ENCODE measurements at places on chromosomes 4 and X.

DNA sequence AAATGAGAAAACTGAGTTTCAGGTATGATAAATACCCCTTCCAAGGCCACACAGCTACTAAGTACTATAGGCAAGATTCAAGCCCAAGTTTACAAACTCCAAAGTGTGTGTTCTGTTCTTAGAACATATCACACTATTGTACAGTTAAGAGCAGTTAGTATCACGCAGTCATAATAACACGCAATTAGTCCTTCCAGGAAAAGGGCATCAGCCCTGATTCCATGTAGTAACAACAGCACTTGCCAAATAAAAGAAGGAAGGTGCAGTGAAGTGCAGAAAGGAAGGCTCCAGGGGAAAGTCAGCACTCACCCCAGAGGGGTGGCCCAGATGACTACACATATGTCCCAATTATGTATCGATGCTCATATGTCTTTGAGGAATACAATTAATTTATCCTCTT lies 4.4 kb downstream of the TASL start:
- DNase-seq: no peak

GRCh38 chr4:149634368-149634767 lies 181.3 kb downstream of the IQCM start:
- no peak for DNase-seq

- no peak for DNase-seq
Measured at GRCh38 chr4:99891351-99891750, 2.9 kb downstream of the LAMTOR3 start.

- no peak for DNase-seq
Measured at GRCh38 chr4:92566269-92566668, 262.5 kb downstream of the GRID2 start.

GRCh38 chrX:110145854-110146253 lies 142.9 kb downstream of the TMEM164 start:
- peak; percentile 32 for DNase-seq

DNA sequence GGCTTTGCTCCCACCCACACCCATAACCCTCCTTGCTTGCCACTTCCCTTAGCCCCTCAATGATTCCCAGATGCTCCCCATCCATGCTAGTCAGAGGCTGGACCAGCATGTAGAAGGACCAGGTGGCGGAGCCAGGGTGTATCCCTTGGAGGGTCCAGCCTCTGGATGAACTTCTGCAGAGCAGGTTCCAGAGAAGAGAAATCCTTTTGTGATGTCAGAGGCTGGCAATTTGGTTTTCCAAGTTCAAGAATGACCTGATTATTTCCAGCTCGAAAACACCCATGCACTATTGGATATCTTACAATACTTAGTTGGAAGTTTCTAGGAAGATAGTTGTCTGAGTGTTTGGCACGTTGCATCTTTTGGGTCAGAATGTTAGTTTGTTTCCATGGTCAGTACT lies 168.3 kb upstream of the RPS6KA3 start:
- no peak for DNase-seq

DNA sequence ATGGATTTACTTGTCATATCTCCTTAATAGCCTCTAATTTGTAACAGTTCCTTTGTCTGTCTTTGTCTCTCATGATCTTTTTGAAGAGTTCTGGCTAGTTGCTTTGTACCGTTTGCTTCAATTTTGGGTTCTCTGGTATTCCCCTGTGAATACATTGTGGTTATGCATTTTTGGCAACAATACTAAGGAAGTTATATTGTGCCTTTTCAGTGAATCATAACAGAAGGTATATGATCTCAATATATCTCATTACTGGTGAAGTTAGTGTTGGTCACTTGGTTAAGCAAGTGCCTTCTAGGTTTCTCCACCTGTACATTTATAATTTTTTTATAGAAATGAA lies 48.6 kb downstream of the DCLK2 start:
- peak; percentile 13 for DNase-seq

DNA sequence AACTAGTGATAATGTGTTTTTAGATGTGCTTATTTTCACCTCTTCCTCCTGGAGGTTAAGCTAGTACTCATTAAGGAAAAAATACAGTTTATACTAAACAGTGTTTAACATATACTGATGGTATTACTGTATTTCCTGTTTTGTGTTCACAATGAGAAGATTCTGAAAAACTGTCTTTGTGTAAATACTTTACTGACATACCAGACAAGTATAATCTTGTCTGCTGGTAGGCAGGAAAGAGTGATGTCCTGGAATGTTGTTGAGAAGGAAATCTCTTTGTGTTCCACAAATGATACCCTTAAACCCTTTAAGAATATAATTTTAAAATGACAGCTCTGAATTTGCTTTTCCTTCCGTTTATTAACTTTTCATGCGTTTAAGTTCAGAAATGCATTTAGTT lies 205.5 kb upstream of the NUDT6 start:
- no peak for DNase-seq

DNA sequence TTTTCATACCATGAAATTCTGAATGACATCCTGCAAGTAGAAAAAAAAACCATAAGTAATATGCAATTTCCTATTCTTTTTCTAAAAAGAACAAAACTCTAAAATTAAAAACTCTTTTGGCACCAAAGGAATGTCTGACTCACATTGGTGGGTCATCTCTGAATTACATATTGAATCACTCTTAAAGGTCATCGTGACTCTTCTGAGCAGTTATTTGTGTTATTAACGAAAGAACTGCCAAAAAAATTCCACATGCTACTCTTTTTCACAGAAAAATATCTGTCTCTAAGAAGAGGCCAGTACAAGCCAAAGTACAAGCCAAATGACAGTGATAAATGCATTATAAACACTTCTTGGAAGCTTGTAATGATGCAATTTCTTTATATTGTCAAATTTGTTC lies 282.2 kb downstream of the GUCY2F start:
- no peak for DNase-seq

- no peak for DNase-seq
Measured at GRCh38 chr4:27251771-27252170, 391.1 kb downstream of the STIM2 start.

- DNase-seq: no peak
Measured at GRCh38 chr4:146585761-146586333, 52.8 kb upstream of the POU4F2 start.

- DNase-seq: peak; percentile 70
Measured at GRCh38 chrX:12771445-12772069, 19.7 kb upstream of the PRPS2 start.

- DNase-seq: no peak
Measured at GRCh38 chrX:73401591-73402266, 45.1 kb upstream of the CDX4 start.

- no peak for DNase-seq
Measured at GRCh38 chr4:22339491-22339890, 176.4 kb downstream of the ADGRA3 start.

DNA sequence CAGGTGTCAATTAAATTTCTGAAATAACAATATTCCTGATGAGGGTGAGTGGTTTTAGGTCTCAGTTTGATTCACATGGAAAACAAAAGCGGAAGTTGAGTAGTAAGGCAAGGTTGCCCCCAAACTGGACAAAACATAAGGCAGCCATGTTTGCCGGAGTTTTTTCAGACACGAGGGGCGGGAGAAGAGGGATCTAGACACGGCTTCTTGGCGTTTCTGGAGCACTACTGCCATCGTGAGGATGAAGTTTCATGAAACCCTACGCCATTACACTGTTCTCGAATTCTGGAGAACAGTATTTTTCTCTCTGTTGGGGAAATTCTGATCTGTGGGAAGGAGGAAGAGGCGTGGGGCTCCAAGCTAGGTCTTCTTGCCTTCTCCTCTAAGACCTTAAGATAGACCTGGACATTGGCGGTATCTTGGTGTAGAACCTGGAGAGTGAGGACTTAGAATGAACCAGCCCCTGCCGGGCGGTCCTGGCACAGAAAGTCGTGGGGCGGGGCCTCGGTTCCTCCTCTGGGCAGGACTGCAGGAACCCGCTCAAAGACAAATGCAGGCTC lies 160.3 kb downstream of the OR13H1 start:
- DNase-seq: peak; percentile 42

- DNase-seq: no peak
Measured at GRCh38 chrX:132474544-132475248, 14.1 kb downstream of the MBNL3 start.

DNA sequence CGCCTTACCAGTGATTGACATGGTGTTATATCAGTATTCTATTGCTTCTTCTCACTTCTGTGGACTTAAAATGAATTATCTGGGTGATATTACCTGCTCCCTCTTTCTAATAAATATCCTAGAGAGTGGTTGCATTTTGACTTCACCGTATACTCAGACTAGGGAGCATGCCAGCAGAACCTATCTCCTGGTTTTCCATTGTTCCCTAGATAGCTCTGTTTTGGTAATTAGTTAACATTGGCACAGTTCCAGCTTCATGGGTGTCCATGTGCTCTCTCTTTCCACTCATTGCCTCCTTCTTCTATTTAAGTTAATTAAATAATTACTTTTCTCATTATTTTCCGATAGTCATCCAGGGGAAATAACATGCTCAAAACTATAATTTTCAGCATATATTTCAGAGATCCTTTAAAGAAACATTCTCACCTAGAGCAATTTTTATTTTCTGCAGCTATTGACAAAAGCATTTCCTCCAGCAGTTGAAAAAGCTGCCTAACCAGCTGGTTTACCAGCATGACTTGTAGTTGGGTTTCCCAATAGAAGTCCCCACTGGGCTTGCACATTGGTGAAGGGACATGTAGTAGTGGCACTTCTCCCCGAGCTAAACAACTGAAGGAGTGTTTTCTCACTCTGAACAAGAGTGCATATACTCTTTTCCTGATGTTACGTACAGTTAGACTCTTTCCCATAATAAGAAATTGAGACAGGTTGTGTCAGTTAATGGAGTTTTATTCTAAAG lies 27.9 kb upstream of the PAPSS1 start:
- DNase-seq: no peak

DNA sequence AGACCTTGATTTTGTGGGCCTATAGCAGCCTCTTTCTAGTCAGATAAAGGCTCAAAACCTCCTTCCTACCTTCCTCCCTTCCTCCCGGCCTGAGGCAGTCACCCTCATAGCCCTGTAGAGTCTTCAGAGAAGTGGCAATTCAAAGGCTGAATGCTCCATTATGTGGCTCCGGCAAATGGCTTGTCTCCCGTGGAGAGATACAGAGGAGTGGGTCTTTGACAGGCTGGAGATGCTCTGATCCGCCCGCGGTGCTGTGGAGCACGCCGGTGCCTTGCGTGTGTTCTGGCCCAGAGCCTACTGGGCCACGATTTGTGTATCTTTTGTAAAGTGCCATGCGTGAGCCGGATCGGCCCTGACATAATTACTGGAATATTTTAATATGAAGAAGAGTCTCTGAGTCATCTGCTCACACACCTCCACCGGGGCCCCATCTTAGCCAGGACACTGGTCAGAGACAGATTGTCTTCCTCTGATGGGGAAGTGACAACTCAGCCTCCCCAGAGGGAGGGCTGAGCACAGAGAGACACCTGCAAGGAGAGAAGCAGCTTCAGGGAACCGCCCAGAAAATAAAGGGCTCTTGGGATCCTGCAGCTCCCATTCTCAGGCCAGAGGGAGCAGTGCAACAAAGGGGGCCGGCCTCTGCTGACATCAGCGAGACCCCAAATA lies 88.7 kb downstream of the DCTD start:
- no peak for DNase-seq

- no peak for DNase-seq
Measured at GRCh38 chrX:123432361-123433150, 248.5 kb downstream of the GRIA3 start.

- DNase-seq: no peak
Measured at GRCh38 chr4:102308032-102308799, 37.1 kb downstream of the SLC39A8 start.

DNA sequence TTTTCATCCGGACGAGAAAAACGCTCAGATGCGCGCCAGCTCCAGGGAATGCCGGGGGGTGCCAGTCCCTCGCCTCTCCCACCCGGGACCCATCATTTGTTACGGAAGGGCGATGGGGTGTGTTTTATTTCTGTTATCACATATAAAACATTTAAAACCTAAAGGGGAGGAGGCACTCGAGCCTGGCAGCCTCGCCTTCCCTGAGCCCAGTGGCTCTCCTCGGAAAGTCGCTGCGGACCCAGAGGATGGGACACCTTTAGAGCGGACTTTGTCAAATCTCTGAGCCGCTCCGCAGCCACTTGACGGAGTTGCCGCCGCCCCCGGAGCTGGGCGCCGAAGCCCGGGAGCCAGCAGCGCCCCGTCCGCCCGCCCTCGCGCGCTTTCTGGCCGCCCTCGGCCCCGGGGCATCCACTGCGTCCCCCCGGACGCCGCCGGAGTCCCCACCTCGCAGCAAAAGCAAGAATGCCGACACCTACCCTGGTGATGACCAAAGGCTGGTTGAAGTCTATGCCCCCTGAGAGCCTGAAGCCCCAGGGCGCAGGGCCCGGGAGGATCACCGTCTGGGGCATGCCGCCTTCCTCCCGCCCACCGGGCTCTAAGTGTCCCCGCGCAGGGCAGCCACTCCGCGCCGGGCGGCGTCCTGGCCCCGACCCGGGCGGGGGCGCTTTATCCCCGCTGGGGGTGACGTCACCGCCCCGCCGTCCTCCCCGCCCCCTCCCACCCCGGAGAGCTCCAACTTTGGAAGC lies at the start of gene PDLIM3:
Gene PDLIM3 (minus strand): TSS at position 642 of the 746 bp plus-strand sequence. CDS start 73 bp downstream, at position 569.
- peak; percentile 62 for DNase-seq
